GM04504 (cell line): ENCODE measurements at places on chromosomes 1 and 21.

GRCh38 chr1:194624833-194625232, 1438.4 kb upstream of the B3GALT2 start:
- no peak for DNase-seq

- DNase-seq = no peak
Observed at GRCh38 chr1:212260557-212261355, 24.5 kb upstream of the PPP2R5A start.

DNA sequence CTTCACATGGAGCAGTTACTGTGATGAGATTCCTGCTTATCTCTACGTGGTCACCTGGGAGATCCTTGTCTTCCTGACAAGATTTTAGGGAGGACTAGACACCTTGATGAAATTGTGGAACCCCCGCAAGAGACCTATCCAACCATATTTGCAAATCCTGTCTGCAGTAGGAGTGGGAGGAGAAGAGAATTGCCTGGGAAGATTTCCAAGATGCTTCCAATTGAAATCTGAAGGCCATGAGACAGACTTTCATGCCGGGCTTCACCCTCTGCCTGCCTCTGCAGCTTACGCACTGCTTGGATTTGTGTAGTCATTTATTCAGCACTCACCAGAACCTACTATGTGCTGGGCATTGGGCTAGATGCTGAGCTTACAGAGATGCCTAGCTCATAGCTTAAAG, 106.6 kb downstream of the OMA1 start:
- no peak for DNase-seq

- DNase-seq = no peak
Observed at GRCh38 chr1:48775831-48776392, 779 bp downstream of the BEND5 start.

DNA sequence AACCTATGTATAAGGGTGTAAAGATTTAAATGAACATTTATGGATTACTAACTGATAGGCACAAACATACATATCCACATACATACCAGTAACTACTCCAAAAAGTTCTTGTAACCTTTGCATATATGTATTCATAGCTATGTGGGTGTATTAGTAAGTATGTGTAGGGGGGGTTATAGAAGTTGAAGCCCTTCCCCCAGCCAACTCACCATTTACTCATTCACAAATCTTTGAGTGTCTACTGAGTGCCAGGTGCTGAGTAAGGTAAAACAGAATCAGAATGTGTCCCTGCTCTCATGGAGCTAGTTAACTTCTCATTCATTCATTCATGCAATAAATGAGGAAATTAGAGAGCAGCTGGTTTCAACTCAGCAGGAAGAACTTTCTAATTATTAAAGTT, 1.3 kb downstream of the C1orf146 start:
- DNase-seq = no peak

DNA sequence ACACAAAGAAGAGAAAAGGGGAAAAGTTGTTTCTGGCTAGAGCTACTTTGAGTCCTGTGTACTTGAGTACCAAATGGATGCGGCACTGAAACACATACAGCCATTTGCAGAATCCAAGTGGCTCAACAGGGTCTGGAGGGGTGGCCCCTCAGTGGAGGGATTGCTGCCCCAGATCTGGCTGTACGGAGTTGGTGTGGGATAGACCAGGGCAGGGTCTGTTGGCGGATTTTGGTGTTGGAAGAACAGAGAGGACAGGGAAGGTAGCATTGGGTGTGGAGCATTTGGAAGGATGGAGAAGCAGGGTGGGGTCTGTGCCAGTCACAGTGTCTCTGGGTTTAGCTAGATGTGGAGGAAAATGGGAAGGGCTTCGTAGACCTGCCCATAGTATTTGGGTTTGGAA, 220.5 kb downstream of the CAMTA1 start:
- no peak for DNase-seq

DNA sequence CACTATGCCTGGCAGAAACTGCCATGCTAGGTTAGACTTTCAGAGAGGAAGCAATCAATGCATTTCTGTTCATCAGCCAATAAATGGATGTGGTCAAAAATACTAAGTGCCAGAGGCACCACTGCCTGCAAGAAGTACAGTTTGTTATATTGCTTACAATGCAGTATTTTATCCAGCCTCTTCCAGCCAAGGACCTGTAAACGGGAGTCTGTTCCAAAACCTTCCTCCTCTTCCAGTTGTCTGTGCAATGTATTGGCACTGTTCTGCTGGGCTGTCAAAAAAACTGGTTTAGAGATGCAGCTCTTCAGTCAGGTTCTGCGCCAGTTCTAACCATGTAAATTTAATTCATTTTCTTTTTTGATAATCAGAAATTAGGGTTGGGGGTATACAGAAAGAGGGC, 175.7 kb downstream of the EIF4G3 start:
- no peak for DNase-seq

DNA sequence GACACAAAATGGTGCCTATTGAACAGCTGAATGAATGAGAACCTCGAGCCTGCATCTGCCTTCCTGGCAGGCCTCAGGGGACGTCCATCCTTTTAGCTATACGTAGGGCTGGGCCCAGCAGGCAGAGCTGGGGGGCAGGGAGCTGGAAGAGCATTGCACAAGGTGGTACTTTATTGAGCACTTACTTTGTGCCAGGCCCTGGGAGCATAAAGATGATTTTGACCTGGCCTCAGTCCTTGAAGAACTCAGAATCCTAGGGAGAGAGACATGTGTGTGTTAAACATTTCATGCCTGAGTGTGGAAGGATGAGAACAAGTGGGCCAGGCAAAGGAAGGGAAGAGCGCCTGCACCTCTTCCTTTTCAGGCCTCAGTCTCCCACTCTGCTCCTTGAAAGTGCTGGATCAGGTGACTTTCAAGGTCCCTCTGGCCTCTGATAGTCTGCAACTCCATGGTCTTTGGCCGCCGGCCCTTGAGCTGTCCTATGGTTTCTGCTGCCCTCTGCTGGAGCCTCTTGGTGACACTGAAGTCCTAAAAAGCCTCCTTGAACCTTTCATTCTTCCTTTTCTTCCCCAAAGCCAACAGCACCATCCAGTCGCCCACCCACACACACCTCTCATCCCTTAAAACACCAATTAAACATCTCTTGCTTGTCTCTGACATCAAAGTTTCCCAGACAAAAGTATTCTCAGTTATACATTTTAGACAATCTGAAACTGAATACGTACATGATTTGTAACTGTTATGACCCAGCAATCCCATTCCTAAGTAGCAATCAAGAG, 3.5 kb upstream of the PEAR1 start:
- peak; percentile 45 for DNase-seq

DNA sequence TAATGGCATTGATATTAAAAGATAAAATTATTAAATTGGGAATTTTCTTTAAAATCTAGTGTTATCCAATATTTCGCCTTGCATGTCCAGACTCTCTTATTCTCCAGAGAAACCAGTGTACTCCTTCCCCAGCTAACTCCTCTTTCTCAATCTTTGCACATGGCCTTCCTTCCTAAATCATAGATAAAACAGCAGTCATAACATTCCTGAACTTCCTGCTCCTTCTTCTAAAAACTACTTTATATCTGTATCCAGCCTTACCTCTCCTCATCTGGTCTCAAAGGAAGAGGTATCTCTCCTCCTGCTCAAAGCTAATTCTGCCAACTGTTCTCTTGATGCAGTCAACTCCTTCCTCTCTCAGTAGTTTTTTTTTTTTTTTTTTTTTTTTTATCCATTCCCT, 39.5 kb upstream of the NEK7 start:
- no peak for DNase-seq

- no peak for DNase-seq
Observed at GRCh38 chr1:11802616-11802972, 3.2 kb downstream of the MTHFR start.

GRCh38 chr21:34675871-34676270, 7.1 kb downstream of the CLIC6 start:
- DNase-seq = no peak

DNA sequence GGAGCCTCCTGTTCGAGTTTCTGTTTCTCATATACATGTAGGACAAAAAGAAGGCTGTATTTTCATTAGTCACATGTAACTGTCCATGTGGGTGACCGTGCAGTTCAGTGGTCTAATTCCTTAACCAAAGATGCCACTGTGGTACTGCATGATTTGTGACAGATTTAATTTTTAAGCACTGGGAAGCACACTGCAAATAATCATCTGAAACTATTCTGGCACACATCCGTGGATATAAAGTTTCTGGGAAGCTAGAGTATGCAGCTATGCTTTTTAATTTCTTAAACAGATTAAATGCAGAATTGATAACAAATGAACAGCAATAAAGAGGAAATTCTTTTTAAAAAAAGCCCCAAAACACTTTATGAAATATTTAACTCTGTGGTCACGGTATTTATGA, 254.8 kb downstream of the LMO4 start:
- no peak for DNase-seq

- no peak for DNase-seq
Observed at GRCh38 chr1:91768786-91769725, 116.9 kb downstream of the TGFBR3 start.

DNA sequence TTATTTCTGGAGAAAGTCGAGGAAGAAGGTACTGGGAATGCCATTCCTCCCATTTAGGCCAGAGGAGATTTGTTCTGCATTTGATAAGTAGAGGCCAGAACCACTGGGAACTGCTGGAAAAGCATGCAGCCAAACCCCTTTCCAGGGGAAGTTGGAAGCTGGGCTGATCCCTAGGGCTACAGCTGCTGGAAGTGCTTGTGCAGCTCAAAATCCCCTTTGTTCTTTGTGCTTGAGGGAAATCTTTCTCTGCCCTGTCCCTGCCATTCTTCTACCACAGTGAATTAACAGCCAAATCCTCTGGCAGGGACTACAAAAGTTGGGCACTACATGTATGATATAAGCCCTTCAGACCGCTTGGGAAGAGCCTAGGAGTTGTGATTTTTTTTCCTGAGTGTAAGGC, 734.1 kb downstream of the LRRIQ3 start:
- no peak for DNase-seq

- DNase-seq = no peak
Observed at GRCh38 chr1:234572966-234573365, 37.0 kb downstream of the IRF2BP2 start.

DNA sequence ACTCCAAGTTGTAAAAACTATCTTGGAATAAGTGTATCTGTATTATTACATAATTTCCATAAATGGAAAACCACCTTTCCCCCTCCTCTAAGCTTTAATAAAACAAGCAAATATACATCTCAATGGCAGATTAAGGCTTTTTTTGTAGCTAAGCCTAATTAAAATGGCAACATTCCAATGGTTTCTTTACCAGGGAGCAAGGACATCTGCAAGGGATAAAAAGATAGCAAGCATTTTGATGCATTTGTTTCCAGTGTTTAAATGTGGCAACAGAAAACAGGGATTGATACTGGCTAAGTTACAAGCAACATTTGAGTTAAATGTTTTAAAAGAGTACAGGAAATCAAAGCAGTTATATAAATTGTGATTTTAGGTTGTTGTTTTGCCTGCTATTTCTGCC, 1012.7 kb downstream of the ADGRL2 start:
- DNase-seq = no peak

GRCh38 chr1:58732087-58732775, 32.4 kb upstream of the MYSM1 start:
- no peak for DNase-seq

DNA sequence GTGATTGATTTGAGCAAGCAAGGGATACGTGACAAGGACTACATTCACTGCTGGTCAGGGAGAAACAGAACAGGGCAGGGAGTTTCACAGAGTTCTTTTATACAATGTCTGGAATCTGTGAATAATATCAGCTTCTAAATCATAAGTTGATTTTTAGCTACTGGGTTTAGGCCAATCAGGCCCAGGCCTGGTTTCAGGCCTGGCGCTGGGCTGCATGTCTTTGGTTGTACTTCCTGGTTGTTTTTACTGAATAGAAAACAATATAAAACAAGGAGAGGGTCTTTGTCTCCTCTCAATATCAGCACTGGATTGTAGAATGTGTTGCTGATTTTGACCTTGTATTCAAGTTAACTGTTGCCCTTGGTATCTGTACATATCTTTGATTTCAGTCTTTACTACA, 865 bp upstream of the AMY2A start:
- no peak for DNase-seq

DNA sequence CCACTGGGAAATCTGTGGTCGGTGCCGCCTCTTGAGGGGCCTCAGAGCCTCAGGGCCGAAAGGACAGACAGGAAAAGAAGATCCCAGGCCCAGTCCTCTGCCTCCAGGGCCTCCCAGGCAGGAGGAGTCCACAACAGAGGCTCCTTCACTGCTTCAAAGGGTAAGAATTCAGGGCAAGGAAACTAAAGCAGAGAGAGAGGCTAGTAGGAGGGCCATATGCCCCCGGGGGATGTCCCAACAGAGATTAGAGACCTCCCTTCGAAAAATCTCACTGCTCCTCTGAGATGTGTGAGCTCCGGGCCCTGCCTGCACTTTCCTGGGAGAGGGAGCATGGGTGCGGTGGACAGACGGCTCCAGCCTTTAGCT, 465.9 kb downstream of the NPHP4 start:
- DNase-seq = no peak
